ENCODE measurements at places on chromosomes 12 and 14.

- DNase-seq = no peak
Observed at GRCh38 chr14:69317102-69317755, 57.3 kb downstream of the GALNT16 start.

GRCh38 chr12:28817524-28817923, 331.6 kb upstream of the FAR2 start:
- DNase-seq = no peak

DNA sequence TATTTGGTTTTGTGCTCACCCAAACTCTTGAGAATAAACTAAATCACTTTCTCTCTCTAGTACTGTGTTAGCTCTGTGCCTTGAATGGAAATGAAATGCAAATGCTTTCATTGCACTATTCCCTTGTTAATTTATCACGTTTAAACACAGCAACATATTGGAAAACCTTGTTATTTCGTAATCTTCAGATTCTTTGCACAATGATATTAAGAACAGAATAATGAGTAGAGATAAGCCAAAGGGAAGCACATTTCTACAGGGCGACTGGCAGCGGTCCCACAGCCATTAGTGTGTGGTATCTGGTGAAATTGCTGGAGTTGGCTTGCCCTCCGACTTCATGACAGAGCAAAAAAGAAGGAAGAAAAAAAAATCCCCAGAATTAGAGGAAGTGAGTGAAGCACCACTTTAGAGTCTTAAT, 166.1 kb upstream of the E2F7 start:
- DNase-seq = no peak

- DNase-seq = no peak
Observed at GRCh38 chr12:88334271-88334670, 192.2 kb downstream of the TMTC3 start.

All from activated T-cell treated with anti-CD3 and anti-CD28 coated beads, Interleukin-2, amount 50 U/mL, for 48 hours (primary cell).